ENCODE measurements at places on chromosomes 7 and 10. TPM values are rescaled to one million over a fixed set of nuclear protein-coding genes. Genes with fewer than 3 reads are reported as not detected.

The ACHE gene
- total RNA-seq: 1.2 TPM

The TUBB8 gene
- total RNA-seq: not detected

The SPDYE9 gene
- not detected for total RNA-seq

The UCMA gene
- not detected for total RNA-seq
